NCI-H510A treated with DMSO at 0.1 percent for 48 hours (cell line): ENCODE measurements at places on chromosomes 12 and 14.
A peak's percentile ranks its signal among the peaks of the same experiment; 100 is the strongest.

GRCh38 chr12:116969615-116970585 lies 59.1 kb downstream of the FBXW8 start:
- no peak for DNase-seq

DNA sequence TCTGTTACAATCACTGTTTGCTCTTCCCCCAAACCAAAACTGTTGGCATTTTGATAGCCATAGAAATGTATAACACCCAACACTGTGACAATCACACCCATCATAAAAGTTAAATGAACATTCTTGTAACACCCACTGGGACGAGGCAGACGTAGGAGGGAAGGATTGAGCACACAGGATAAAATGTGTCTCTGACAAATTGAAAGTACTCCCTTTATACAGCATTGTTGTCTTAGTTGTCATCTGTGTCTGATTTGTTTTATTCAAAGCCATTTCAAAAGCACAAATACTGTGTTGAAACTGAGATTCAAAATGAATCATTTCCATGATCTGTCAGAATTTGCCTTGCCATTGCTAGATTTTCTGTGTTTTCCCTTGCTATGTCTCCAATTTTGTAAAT lies 436.3 kb downstream of the TMTC2 start:
- no peak for DNase-seq

- DNase-seq = no peak
These were observed 458.7 kb downstream of the TMTC2 start for GRCh38 chr12:83145325-83145840.

DNA sequence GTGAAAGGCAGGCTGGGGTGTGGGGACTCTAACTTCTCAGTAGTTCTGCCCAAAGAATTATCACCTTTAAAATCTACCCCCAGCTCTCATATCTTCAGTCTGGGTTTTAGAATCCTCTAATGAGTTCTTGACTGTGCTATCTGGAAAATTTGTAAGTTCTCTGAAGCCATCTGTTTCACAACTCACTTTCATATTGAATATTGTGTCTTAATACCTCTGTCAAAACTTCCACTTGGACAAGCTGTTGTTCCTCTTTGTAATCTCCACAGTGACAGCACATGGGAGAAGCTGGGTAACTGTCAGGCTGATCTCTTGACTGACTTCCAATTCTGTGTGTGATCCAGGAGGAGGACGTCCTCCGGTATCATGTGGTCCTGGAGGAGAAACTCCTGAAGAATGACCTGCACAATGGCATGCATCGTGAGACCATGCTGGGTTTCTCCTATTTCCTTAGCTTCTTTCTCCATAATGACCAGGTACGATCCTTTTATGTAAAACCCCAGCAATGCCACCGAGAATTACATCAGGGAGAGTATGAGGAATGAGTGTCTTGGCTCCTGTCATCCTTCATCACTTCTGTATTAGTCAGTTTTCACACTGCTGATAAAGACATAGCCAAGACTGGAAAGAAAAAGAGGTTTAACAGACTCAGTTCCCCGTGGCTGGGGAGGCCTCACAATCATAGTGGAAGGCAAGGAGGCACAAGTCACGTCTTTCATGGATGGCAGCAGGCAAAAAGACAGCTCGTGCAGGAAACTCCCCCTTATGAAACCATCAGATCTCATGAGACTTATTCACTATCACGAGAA lies 111.9 kb downstream of the STAB2 start:
- DNase-seq = no peak

DNA sequence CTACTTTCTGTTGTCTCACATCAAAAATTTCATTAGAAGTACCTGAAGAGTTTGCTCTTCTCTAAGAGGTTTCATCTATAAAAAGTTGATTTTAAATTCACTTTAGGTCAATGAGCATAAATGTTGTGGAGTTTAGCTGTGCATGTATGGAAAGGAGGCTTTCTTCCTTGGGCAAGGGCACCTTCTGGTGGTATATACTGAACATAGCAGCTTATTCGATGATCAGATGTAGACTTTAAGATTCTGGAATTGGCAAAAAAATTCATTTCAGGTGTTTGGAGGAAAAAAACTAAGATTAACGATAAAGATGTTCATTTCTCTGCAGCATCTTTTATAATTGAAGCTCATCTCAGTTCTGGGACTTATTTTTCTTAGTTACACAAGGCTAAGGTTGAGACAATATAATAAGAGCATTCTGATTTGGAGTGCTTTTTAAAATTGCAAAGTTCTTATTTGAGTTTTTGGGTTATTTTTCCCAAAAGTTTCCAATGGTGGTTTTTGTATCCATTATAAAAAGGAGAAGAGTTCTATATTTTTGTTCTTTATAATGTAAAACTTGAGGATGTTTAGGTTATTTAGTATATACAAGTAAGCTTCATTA lies 46.8 kb downstream of the TMEM117 start:
- peak; percentile 41 for DNase-seq

DNA sequence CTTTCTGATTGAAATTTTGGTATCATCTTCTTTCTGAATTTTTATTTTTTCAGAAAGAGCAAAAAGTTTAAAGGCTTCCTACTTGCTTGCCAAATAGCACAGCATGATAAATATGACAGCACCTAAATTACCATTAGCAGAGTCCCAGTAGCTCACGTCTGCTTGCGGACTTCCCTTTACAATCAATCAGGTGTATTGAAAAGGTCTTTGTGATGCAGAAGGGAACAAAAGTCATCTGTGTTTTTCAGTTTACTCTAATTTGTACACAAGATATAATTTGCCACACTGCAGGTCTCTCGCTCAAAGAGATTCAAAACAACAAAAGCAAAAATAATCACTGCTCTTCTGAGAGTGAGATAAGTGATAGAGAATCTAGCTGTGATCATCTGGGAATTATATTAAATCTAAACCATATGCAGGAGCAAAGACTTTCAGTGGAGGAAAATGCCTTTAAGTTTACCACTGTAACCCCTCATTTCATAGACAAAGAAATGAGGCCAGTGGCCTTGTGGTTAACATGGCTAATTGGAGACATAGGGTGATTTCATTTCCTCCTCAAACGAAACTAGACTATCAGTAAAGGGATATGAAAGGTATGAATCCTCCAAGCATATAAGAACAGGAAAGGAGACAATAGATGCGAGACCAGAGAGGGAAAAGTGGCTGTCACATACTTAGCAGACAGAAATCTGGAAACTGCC lies 240.8 kb upstream of the TMPO start:
- DNase-seq = no peak

DNA sequence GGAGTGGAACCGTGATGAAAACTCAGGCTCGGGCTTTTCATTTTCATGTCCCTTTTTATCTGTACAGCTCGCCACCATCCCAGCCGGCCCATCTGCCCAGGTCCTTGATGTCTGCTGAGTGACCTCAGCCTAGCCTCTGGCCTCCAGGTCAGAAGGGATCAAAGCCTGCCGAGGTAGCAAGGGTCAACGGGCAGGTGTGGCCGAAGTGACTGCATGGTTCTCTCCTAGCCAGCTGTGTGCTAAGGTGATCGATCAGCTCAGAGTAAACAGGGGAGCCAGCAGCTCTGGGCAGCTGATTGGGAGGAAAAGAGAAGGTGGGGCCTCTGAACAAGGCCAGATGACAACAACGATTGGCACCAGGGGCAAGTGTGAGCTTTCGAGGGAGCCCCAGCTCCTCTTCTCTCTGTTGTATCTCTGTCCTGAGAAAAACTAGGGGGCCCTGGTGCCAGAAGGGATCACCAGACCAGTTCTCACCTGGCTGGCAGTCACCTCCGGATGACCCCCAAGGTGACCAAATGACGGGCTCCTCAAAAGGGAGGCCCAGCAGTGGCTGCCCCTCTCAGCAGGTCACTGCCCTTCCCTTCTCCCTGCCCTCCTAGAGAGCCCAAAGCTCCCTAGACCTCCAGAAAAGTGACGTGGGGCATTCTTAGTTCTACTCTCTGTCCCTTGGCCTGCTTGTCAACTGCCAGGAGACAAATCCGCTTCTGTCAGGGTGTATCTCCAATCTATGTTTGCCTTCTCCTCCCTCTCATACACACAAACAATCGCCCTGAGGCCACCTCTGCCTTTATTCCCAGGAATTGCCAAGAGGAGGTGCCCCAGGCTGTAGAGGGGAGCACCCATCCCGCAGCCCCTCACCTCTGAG lies 3.4 kb downstream of the SLC6A12 start:
- DNase-seq = no peak

- no peak for DNase-seq
These were observed 3.5 kb downstream of the ULK1 start for GRCh38 chr12:131897875-131898274.

DNA sequence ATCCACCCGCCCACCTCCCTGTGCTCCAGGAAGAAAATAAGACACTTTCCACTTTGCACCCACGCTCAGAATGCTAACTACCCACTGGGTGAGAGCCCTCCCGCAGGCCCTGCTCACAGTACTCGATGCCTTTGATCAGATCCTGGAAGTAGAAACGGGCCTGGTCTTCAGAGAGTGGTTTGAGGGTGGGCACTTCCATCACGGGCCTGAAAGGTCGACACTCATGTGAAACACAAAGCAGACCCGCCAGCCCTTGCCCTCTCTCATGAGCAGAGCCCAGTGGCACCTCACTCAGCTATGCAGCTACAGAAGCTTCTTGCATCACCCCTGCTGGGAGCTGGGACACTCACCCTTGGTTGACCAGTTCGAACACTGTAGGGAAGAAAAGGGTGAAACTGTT lies 41.1 kb downstream of the CAMKK2 start:
- no peak for DNase-seq

DNA sequence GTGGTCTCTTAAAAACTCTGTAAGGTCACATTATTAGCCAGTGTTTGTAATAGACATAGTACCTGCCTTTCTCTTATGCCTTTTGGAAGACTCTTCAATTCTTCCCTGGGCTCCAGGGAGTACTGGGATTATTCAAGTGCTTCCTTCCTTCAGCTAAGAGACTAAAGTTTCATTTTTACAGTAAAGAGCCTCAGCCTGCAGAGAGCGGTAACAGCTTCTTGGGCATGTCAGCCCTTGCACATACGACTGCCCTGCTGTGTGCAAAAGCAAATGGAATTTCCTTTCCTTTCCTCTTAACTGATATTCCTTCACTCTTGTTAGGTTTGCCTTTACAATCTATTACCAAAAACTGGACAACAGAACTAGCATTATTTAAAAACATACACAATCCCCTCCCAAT lies 32.9 kb upstream of the AMIGO2 start:
- no peak for DNase-seq

GRCh38 chr12:752695-753610 lies 574 bp downstream of the WNK1 start:
- peak; percentile 39 for DNase-seq

DNA sequence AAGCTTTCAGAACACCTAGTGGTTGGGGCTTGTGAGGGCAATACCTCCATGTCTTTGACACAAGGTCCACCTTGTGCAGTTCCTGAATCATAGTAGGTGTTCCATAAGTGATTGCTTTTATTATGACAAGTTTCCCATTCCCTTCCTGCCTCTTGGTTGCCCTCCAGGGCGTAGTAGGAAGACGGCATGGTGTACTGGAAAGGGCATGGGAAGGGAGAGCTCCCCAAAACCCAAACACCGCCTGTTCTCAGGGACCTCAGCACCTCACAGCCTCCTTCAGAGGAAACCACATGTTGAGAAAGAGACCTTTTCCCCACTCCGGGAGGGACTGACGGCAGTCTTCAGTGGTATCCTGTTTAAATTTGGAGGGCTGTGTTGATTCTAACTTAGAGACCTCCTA lies 21.1 kb downstream of the EVL start:
- DNase-seq = no peak

GRCh38 chr14:90627478-90627877 lies 188.8 kb downstream of the TTC7B start:
- DNase-seq = peak; percentile 37

- peak; percentile 67 for DNase-seq
These were observed 63.7 kb downstream of the ZNF664 start for GRCh38 chr12:124036657-124037109.

GRCh38 chr12:2536724-2537123 lies 258.0 kb upstream of the FKBP4 start:
- no peak for DNase-seq

- peak; percentile 57 for DNase-seq
These were observed 42.1 kb downstream of the DRAM1 start for GRCh38 chr12:101919447-101919846.

DNA sequence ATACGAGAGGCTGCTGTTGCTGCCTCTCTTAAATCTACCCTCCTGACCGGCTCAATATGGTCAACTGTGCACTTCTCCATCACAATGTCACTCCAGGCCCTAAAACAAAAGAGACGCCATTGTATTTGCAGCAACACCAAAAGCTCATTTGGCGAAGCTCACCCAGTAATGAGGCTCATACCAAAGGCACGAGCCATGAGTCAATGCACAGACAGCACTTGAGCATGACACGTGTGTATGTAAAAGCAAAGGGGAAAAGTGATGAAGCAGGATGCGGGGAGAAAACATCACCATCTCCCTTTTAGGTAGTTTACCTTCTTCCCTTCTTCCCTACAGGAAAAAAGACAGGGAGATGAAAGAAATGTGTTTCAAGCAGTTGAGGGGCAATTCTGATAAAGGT lies 150.3 kb downstream of the FOXN3 start:
- DNase-seq = no peak

DNA sequence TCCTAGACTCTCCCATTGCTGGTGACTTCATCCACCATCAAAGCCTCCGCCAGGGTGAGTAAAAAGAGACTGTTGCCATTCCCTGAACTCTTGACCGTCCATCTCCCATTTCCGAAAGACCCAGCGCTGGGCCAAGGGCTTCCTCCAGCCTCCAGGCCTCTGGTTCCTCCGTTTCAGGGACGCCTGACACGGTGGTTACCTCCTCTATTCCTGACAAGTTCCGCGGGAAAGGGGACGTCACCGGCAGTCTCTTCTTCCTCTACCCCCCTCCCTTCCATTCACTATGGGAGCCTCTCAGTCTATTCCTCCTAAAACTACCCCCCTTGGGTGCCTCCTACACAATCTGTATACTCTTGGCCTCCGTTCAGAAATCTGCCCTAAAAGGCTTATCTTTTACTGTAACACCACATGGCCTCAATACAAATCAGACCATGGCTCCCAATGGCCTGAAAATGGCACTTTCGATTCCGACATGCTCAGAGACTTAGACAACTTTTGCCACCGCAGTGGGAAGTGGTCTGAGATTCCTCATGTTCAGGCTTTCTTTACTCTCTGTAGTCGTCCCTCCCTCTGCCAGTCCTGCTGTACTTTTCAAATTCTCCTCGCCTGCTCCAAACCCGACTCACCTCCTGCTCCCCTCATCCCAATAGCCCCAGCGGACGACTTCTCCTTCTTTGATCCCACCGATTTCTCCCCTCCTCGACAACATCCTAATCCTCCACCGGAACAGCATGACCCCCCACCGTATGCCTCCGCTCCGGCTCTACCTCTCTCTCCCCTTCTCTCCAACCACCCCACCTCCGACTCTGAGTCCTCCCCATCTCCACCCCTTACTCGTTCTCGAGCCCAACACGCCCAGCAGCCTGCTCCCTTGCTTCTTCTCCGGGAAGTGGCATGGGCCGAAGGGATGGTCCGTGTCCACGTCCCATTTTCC lies 70.4 kb downstream of the MOK start:
- no peak for DNase-seq

GRCh38 chr14:59190372-59190771 lies 1.9 kb downstream of the DAAM1 start:
- DNase-seq = peak; percentile 72

- DNase-seq = no peak
These were observed 2.1 kb downstream of the DUSP6 start for GRCh38 chr12:89350260-89350629.

- no peak for DNase-seq
These were observed 1330.4 kb downstream of the SLC16A7 start for GRCh38 chr12:60926256-60926655.
